Stimulated activated CD8-positive, alpha-beta memory T cell treated with anti-CD3 and anti-CD28 coated beads, Interleukin-7, amount 100 ng/mL, for 48 hours (primary cell): ENCODE measurements at places on chromosomes 1 and 21.

DNA sequence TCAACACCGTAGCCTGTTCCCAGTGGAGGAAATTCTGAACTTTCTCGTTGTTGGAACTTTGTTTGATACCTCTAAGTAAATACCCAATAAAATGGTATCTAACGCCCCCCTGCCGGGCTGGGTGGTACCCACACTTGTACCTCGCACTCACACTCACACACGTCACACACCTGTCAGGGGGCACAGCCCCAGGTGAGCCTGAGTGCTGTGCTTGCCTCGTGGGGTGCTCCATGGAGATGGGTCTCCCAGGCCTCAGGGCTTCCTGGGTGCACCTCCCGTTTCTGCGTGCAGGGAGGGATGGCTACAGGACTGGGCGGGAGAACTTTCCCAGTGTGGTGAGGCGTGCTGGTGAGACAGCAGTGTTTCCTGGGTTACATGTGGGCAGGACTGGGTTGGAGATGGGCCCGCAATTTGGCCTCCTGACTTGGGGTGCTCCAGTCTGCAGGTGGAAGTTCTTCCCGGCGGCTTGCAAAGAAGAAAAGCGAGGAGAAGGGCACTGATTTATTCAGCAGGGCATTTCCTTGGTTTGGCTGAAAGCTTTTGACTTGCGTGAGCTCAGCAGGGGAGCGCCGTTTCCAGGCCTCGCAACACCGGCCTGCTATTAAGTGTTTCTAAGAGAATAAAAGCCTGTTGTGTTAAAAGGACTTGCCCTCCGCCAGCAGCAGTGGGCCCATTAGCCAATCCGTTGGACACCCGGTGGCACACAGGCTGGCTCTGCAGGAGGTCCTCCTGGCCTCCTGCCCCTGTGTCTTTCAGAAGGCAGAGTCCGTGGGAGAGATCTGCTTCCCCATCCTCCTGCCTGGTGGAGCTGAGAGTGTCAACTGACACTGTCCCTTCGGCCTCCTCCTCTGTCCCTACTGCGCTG is 79.7 kb downstream of the KIF26B start:
- no peak for DNase-seq

DNA sequence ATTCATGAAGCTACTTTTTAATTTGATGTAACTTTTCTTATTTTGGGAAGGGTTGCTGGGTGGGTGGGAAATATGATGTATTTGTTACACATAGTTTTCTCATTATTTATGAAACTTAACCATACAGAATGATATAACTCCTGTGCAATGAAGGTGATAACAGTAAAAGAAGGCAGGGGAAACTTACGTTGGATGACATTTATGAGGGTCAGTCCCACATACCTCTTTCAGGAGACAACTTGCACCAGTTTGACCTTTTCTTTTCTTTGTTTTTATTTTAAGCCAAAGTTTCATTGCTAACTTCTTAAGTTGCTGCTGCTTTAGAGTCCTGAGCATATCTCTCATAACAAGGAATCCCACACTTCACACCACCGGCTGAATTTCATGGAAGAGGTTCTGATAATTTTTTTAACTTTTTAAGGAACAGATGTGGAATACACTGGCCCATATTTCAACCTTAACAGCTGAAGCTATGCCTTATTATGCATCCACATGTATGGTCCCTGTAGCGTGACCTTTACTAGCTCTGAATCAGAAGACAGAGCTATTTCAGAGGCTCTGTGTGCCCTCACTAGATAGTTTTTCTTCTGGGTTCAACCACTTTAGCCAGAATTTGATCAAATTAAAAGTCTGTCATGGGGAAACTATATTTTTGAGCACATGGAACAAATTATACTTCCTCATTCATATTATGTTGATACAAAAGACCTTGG is 28.0 kb upstream of the KIAA1614 start:
- DNase-seq, result no peak

GRCh38 chr1:228037401-228038386 is 30.9 kb downstream of the WNT3A start:
- no peak for DNase-seq

GRCh38 chr1:57748719-57749118 is 324.9 kb upstream of the DAB1 start:
- DNase-seq, result no peak

DNA sequence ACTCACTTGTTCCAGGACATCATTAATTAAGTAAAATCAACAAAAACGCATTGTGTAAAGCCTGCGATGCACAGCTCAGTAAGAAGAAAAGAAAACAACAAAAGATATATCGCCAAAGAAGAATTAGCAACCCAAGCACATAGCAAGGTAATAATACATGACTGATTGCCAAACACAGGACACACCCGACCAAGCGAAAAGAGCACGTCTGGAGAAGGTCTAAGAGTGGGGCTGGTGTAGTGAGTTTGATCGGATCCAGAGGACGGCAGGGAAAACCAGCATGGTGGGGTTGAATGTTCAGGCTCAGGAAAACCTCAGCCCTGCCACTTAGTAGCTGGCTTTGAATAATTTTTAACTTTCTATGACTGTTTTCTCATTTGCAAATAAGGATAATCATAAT is 69.8 kb downstream of the JAK1 start:
- DNase-seq, result no peak

- peak; percentile 63 for DNase-seq
These were observed at the start of gene APP for GRCh38 chr21:26170471-26171257. Gene APP, minus strand, starts transcription at chr21:26170770. Its CDS starts 150 bp downstream, at chr21:26170620.

- no peak for DNase-seq
These were observed 148.4 kb upstream of the MAP1LC3C start for GRCh38 chr1:242147096-242147976.
